ENCODE measurements at places on chromosomes 1 and 21.

DNA sequence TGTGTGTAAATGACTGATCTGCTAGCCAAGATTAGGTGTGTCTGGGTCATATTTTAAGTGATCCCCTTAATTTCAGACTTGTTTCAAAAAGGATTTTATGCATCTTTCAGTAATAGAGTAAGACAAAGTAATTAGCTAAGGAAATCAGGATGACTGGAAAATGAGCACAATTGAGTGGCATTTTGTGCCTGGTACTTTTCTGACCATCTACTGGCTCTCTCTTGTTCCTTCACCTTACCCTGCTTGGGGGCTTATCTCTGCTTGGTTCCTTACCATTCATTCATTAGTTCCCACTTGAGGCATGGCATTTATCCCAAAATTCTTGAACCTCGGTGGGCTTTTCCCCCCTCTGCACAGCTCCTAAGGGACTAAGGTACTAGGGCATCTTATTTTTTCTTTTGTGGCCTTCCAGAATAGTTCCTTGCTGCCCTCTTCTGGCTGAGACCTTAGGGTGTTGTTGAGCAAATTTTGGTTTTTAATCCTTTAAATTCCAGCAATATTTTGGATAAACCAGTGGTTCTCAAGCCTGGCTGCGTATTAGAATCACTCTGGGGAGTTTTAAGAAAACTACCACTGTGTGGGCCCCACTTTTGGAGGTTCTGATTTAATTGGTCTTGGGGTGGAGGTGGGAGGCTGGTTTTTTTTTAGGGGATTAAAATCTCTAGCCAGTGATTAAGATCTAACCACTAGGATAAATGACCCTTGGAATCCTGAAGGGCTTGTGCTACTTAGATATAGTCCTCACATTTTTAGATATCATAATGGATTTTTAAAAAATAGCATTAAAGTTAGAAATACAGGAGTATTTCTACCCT, 50.8 kb downstream of the HS2ST1 start:
- peak; percentile 74 for DNase-seq

- no peak for DNase-seq
Observed at GRCh38 chr21:23899561-23899960, 1707.7 kb downstream of the MRPL39 start.

GRCh38 chr1:14827870-14828269, 229.4 kb downstream of the KAZN start:
- DNase-seq = no peak

- DNase-seq = no peak
Observed at GRCh38 chr1:157519451-157519850, 32.9 kb downstream of the FCRL5 start.

DNA sequence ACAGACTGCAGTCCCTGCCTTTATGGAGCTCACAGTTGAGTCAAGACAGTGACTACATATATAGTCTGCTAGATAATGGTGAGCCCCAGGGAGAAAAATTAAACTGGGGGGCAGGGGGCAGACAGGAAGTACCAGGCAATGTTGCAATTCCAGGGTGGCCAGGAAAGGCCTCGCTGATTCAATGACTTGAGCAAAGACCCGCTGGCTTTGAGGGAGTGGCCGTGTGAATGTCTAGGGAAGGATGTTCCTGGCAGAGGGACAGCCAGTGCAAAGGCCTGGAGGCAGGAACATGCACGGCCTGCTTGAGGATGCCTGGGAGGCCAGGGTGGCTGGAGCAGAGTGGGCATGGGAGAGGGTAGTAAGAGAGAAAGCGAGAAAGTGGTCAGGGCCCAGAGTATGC, 23.0 kb upstream of the EPHA8 start:
- no peak for DNase-seq

GRCh38 chr1:15236321-15236721, 10.7 kb upstream of the FHAD1 start:
- no peak for DNase-seq

DNA sequence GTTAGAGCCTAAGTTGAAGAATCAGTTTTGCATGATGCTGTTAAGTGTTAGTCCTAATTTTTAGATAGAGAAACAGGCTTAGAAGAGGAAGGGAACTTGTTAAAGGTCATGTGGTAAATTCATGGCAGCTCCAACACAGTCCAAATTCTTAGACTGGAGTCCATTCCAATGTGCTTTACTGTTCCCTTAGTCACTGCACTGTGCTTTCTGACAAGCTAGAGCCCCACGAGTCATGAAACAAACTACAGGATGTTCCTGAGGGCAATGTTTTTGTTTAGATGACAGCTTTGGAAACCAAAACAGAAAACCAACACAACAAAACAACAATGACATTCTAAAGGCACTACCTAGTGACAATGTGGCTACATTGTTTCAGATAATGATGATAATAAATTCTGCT, 23.1 kb upstream of the RGS4 start:
- DNase-seq = peak; percentile 58

DNA sequence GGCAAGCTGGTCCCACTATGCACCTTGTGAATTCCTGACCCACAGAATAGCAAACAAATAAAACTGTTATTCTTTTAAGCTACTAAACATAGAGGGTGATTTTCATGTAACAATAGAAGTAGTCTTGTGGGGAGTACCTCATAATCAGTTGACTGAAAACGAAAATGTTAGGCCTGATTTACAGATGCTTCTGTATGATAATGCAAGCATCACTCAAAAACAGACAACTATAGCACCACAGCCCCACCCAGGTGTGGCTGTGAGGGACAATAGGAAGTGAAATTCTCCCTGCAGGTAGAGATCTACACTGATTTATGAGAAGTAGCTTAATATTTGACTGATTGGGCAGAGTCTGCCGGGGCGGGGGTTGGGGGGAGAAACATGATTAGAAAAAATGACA, 26.5 kb upstream of the KRTAP19-8 start:
- no peak for DNase-seq

DNA sequence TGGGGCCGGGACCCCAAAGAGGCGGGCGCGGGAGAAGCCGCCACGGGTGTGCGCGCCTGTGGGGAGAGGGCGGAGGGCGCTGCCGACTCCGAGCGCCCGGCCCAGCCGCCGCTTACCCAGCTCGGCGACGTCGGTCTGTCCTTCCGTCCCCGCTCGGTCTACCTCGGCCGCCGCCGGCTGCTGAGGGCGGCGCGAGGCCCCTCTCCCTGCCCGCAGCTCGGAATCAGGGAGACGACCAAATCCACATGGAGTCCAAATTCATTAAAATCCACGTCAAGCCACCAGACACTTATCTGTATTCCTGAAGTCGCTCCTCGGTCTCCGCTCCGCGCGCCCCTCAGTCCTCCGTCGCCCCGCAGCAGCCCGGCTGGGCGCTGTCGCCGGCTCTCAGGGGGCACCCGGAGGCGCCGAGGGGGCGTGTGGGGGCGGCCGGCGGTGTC, 637 bp downstream of the PLXNA2 start:
- no peak for DNase-seq

GRCh38 chr1:85464497-85465098, 361 bp downstream of the DDAH1 start:
- DNase-seq = peak; percentile 66

DNA sequence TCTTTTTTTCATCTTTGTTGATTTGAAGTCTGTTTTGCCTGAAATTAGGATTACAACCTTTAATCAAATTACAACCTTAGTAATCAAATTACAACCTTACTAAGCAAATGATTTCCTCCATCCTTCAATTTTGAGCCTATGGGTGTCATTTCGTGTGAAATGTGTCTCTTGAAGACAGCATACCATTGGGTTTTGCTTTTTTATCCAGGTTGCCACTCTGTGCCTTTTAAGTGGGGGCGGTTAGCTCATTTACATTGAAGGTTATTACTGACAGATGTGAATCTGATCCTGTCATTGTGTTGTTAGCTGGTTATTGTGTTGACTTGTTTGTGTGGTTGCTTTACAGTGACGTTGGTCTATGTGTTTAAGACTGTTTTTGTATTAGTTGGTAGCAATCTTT, 74.8 kb upstream of the BCL9 start:
- no peak for DNase-seq

GRCh38 chr1:27393641-27394281, 1.3 kb downstream of the GPR3 start:
- DNase-seq = no peak

DNA sequence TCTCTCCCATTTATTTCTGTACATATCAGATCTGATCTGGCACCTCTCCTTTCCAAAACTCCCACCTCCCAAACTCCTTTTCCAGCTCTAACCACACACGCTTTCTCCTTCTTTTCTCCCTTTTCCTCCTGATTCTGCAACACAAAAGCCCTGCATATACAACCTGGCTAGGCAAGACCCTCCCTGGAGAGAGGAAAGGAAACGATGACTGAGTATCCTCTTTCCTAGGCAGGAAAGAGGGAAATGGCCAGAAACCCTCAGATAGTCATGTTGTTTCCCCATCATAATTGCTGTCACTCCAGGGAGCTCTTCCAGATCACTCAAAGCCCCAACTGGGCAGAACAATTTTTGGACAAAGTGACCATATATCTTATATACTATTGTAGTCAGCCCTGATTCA, 32.3 kb upstream of the PRELP start:
- no peak for DNase-seq

GRCh38 chr1:52296345-52296744, 69.7 kb downstream of the CC2D1B start:
- DNase-seq = peak; percentile 71

DNA sequence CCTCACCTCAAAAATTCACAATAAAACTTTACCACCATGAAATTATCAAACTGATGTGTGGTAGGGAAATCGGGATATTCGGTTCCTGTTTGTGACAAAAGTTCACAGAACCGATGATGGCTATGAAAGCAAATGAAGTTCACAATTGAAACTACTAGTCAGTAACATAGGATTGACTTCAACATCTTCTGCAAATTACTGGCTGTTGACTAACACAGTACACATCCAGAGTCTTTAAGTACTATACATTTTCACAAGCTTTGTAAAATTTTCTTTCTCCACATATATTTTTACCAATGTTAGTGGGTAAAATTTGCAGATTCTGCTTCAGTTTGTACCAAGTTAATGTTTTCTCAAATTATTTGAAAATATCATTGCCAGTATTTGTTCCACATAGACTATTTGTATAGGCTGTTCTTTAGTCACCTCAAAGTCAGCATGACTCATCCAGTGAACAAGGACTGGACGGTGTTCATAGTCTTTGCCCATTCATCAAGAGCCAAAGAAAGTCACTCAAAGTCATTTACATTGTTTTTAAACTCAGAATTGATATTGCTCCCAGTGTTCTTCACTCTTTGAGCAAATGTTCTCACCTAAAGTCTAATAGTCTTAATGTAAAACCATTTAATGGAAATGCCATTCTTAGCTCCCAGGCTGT, 213.4 kb downstream of the USP25 start:
- DNase-seq = peak; percentile 24

DNA sequence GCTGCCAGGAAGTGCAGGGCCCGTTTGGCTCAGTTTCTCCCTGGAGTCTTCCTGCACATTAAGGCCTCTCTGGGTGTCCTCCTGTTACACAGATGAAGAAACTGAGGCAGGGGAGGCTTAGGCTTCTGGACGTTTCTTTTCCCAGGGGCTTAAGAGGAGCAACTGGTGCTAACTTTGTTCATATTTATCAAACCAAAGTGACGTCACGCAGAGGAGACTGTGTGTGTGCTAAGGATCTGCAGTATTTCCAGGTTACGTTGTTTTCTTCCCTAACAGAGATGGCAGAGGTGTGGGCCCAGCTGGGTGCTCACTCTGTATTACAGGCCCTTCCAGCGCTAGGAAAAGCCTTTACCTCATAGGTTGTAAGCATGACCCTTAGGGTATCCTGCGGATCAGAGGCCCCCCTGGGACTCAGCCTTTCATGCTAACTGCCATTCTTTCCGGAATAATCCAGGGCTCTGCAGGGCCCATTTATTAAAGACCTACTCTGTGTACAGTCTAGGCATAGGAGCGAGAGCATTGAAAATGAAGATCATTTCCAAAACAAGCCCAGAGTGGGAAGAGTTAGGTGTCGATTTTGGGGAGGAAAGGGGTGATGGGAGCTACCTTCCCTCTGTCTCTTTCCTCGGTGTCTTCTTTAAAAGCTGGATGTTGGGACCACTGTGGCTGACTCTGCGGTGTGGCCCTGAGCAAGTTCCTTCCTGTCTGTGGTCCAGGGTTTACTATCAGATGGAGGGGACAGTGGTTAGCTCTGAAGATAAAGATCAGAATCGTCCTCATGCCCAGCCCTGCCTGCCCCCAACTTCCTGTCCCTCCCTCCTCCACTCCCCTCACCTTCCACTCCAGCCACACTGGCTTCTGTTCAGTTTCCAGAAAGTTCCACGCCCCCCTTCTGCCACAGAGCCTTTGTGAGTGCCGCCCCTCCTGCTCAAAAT, 4.6 kb downstream of the AGTRAP start:
- DNase-seq = no peak

- DNase-seq = no peak
Observed at GRCh38 chr1:3847081-3847480, 9.9 kb downstream of the CEP104 start.

DNA sequence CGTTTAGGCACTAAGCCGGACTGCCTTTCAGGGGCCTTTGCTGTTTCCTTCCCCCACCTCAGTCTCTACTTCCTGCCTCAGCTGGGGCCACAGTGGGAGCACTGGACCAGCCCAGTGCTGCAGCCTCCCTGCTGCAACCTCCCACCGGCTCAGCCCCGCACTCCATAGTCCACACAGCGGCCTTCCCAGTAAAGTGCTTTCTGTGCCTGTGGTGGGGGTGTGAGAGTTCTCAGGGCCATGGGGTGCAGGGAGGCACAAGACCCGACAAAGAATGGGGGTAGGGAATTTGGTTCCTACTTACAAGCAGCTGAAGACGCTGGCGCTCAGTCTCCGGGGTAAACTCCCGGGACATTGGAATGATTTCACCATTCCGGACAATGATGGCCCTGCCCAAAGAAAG, 3.5 kb downstream of the PPM1J start:
- DNase-seq = no peak

- DNase-seq = no peak
Observed at GRCh38 chr1:203057911-203058675, 27.7 kb downstream of the MYOG start.

GRCh38 chr1:226675715-226676357, 63.2 kb downstream of the ITPKB start:
- DNase-seq = no peak

DNA sequence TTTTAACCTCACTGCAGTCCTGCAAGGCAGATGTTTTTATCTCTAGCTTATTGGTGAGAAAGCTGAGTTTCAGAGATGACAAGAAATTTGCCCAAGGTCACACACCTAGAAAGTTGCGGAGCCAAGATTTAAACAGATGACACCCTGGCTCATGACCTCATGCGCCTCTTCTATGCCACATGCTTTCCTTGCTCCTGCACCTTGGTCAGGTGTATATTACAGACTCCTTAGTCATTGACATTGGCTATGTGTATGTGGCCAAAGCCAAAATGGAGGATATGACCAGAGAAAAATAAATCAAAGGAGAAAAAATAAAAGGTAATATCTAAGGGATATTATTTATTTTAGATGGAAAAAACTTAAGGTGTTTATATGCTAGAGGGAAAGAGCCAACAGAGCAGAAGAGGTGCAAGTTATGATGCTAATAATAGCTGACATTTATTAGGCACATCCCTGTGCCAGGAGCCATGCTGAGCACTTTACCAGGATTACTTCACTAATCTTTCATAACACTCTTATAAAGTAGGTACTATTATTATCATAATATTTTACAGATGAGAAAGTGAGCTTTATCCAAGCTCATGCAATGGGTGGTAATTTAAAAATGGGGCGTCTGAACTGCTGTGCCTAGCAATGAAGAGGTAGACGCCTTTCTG, 13.8 kb upstream of the MYOC start:
- no peak for DNase-seq

- peak; percentile 44 for DNase-seq
Observed at GRCh38 chr1:14996133-14997050, 157.2 kb upstream of the TMEM51 start.
